ENCODE measurements at places on chromosomes 13 and 19.

GRCh38 chr19:54955376-54955775 is 8.0 kb upstream of the NLRP7 start:
- no peak for DNase-seq

DNA sequence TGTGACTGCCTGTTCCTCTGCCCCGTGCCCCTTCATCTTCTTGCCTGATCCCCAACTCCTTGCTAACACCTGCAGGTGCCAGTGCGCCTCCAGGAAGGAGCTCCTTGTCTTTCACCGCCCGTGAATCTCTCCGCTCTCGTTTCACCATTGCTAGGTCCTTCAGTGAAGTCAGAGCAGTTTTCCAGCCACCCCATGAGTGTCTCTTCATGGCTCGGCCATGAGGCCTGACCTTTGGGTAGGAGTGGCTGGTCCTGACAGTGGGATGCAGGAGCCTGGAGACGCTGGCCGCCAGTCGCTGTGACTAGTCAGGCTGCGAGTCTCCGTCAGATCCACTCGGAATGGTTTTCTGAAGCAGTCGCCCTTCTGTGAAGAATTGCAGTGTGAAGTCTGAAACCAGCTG is 43.8 kb downstream of the ING1 start:
- no peak for DNase-seq

DNA sequence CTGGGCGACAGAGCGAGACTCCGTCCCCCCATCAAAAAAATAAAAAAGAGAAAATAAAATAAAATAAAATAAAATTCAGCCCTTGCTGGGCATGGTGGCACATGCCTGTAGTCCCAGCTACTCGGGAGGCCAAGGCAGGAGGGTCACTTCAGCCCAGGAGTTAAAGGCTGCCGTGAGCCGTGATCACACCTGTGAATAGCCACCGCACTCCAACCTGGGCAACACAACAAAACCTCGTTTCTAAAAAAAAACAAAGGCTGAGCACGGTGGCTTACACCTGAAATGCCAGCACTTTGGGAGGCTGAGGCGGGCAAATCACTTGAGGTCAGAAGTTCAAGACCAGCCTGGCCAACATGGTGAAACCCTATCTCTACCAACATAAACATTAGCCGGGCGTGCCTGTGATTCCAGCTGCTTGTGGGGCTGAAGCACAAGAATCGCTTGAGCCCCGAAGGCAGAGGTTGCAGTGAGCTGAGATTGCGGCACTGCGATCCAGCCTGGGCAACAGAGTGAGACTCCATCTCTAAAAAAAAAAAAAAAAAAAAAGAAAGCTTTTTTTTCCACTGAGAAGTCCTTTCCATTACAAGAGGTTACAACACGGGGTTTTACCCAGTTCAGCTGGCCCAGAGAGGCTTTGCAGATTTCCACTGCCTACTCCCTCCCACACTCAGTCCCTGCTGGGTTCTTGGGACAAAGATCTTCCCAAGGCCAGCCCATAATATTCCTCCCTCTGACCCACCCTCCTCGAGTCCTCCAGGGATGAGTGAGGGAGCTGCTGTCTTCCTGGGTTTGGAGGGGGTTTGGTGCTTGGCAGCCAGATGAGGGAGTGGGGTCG is 6.4 kb downstream of the ANGPTL4 start:
- no peak for DNase-seq

DNA sequence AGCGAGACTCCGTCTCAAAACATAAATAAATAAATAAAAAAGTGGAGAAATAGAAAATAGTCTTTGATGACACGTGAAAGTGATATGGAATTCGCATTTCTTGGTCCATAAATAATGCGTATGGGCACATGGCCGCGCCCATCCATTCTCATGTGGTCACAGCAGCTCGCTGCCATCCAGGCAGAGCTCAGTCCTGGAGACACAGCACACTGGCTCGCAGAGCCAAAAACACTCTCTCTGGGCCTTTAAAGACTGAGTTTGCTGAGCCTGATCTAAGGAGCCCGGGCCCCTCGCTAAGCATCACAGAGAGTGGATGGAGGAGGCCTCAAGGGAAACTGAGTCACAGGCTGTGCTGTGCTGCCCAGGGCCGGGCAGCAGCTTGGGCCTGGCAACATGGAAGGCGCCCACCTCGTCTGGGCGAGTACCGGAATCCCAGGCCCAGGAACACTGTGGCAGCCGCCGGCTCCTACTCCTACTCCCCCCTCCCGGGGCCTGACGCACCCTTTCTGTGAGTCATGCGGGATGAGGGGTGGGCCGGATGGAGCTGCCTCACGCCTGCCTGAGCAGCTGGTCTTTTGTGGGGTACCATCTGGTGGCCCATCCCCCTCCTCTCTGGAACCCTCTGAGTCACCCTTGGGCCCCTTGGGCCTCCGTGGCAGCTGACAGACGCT is 28.9 kb upstream of the CACTIN start:
- no peak for DNase-seq

GRCh38 chr13:105602956-105603670 is 932.3 kb downstream of the EFNB2 start:
- no peak for DNase-seq

GRCh38 chr13:109387471-109387870 is 398.9 kb downstream of the IRS2 start:
- no peak for DNase-seq

GRCh38 chr13:112986946-112987681 is 18.1 kb downstream of the MCF2L start:
- no peak for DNase-seq

GRCh38 chr19:13209484-13210338 is 59.5 kb downstream of the IER2 start:
- no peak for DNase-seq
